Glutamatergic neuron (in vitro differentiated cells): ENCODE measurements at places on chromosomes 7 and 10. TPM values are rescaled to one million over a fixed set of nuclear protein-coding genes. Genes with fewer than 3 reads are reported as not detected.
A peak's percentile ranks its signal among the peaks of the same experiment; 100 is the strongest.

PTN gene
- 40.0 TPM for total RNA-seq

SPDYE2B gene
- total RNA-seq, result not detected

ACBD7 gene
- total RNA-seq, result 1.5 TPM

GPRIN2 gene
- total RNA-seq, result 3.0 TPM

KAZALD1 gene
- total RNA-seq, result 0.59 TPM

GLI3 gene
- 2.9 TPM for total RNA-seq

TEX36 gene
- total RNA-seq, result not detected

INHBA gene
- not detected for total RNA-seq

ACTL6B gene
- total RNA-seq, result 95.2 TPM

GCK gene
- total RNA-seq, result 43.9 TPM

DNA sequence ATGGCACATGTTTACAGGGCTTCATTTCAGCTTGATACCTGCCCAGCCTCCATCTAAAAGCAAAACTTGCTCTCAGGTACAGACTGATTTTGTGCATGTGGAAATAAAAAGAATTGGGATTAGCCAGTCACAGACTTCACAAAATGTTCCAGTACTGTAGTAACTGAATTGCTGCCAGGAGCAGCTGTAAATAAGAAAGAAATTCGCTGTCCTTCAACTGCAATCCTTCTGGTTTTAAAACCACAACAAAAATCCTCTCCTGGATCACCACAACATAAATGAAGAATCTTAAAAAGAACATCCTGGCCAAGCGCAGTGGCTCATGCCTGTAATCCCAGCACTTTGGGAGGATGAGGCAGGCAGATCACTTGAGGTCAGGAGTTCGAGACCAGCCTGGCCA is 3.9 kb upstream of the MIOS start:
- H3K36me3 ChIP-seq, result peaks cover 9% of the 10 kb centered on the region
- H3K27me3 ChIP-seq, result no peaks in the 10 kb centered on the region
- H3K27ac ChIP-seq, result no peak overlapping the region

- H3K36me3 ChIP-seq, result peaks cover 9% of the 10 kb centered on the region
- no peak overlapping the region for H3K27ac ChIP-seq
- no peaks in the 10 kb centered on the region for H3K4me1 ChIP-seq
- DNase-seq, result no peak
These were observed 38.1 kb upstream of the AGBL3 start for GRCh38 chr7:134948246-134948645.

GRCh38 chr7:124422081-124422480 is 343.5 kb downstream of the GPR37 start:
- H3K27me3 ChIP-seq, result no peaks in the 10 kb centered on the region
- DNase-seq, result no peak
- no peak overlapping the region for H3K4me3 ChIP-seq
- H3K36me3 ChIP-seq, result no peaks in the 10 kb centered on the region
- no peaks in the 10 kb centered on the region for H3K4me1 ChIP-seq
- H3K27ac ChIP-seq, result no peak overlapping the region

DNA sequence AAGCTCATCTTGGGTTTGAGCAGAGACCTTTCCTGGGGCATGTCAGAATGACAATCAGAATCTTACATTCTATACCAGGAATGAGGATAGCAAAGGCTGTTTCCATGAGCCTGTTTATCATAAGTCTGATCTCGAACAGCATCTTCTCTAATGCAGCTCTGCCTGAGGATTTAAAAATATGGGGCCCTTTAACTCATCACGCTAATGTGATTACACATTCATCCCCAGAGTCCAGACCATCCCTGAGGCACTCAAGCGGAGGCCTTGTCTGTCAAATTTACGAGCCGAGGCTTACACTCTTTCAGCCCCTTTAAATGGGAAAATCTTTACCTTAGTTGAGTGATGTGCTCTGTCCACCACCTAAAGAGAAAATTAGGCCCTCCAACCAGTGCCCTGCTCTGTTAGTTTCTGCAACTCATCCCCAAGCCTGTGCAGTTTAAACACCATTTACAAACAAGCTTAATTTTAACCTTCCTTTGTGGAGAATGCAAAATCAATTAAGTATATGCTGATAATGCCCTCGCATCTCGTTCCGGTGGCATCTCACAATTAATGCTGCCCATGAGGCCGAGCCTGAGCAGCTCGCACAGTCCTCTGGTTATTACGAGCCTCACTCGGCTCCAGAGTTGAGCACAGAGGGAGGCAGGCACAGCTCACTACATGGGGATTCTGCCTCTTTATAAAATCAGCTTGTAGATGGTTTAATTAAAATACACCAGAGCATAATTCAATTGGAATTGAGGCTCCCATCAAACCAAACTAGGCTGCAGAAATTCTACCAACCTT is 16.0 kb downstream of the CHST15 start:
- H3K4me1 ChIP-seq, result peaks cover 31% of the 10 kb centered on the region
- H3K27me3 ChIP-seq, result peaks cover 2% of the 10 kb centered on the region
- no peak overlapping the region for H3K4me3 ChIP-seq
- H3K36me3 ChIP-seq, result peaks cover 7% of the 10 kb centered on the region

GRCh38 chr7:137026176-137026500 is 157.7 kb downstream of the CHRM2 start:
- H3K4me3 ChIP-seq, result no peak overlapping the region
- no peak for DNase-seq
- no peaks in the 10 kb centered on the region for H3K4me1 ChIP-seq
- no peaks in the 10 kb centered on the region for H3K27me3 ChIP-seq
- H3K27ac ChIP-seq, result no peak overlapping the region
- H3K36me3 ChIP-seq, result no peaks in the 10 kb centered on the region

- no peaks in the 10 kb centered on the region for H3K36me3 ChIP-seq
- H3K4me3 ChIP-seq, result no peak overlapping the region
- no peak for DNase-seq
- peaks cover 6% of the 10 kb centered on the region for H3K27me3 ChIP-seq
- peak overlapping the region; percentile 17 for H3K27ac ChIP-seq
These were observed 227.7 kb downstream of the MGMT start for GRCh38 chr10:129694691-129695243.

DNA sequence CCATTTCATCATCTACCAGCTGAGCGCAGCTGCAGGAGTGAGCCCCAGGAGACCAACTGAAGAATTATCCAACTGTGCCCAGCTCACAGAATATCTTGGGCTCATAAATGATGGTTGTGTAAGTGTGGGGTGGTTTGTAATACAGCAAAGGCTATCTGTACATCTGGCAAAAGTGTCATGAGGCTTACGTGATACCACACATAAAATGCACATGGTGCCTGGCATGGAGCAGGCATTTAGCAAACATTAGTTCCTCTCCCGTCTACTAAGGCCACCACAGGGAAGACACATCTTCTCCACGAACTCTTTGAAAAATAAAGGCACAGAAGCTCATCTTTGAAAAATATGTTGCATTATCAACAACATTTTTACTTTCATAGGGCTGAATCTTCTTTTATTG is 32.3 kb downstream of the AOAH start:
- no peak overlapping the region for H3K27ac ChIP-seq
- peaks cover 2% of the 10 kb centered on the region for H3K27me3 ChIP-seq
- DNase-seq, result no peak
- peaks cover 7% of the 10 kb centered on the region for H3K4me1 ChIP-seq

- peaks cover 1% of the 10 kb centered on the region for H3K36me3 ChIP-seq
- DNase-seq, result no peak
- H3K27me3 ChIP-seq, result no peaks in the 10 kb centered on the region
- no peak overlapping the region for H3K27ac ChIP-seq
These were observed 11.5 kb downstream of the ARL3 start for GRCh38 chr10:102702742-102703141.

DNA sequence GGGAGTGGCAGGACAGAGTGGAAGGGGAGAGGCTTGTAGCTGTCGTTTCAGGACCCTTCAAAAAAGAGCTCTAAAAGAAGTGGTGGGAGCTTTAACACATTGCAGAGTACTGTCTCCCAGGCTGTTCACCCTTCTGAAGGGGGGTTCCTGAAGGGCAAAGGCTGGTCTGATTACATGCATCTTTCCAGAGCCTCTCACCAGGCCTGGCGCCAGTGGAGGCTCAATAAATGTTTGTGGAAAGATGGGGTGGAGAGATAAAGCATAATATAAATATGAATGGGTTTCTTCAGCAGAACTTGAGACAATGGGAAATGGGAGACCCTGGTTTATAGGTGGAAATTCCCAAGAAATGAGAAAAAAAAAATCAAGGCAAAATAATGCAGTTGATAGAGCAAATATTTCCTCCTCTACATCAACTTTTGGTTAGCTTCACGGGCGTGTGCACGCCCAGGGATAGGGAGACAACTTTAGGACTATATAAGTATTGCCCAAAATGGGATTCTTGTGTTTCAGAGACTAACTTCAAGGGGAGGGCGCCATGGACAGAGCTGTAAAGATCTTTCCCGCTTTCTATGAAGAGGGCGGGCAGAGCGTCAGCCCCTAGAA is 613 bp upstream of the BUB3 start:
- no peak for DNase-seq
- H3K4me3 ChIP-seq, result peak overlapping the region; percentile 98
- H3K27ac ChIP-seq, result peak overlapping the region; percentile 92
- H3K4me1 ChIP-seq, result peaks cover 12% of the 10 kb centered on the region
- no peaks in the 10 kb centered on the region for H3K36me3 ChIP-seq

GRCh38 chr7:27097686-27098577 is 2.1 kb upstream of the HOXA1 start:
- peak overlapping the region; percentile 74 for H3K4me3 ChIP-seq
- peak overlapping the region; percentile 5 for H3K27ac ChIP-seq
- peak; percentile 66 for DNase-seq
- H3K27me3 ChIP-seq, result peaks cover 63% of the 10 kb centered on the region

DNA sequence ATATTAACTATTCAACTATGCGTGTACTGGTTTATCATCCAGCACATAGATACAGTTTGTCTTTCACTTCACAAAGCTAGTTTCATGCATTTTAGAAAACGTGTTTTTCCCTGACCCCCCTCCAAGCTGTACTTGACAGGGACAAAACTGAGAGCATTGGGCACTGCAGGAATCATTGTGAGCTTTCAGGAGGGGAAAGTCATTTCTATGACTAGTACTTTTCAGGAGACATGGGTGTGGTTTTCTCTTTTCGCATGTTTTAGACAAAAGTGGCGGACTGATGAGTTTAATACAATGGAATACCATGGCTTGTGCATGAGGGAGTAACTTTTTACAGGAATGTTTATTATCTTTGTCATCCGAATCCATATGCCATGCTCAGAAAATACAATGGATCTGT is 42.7 kb downstream of the NRG3 start:
- H3K36me3 ChIP-seq, result no peaks in the 10 kb centered on the region
- H3K27ac ChIP-seq, result no peak overlapping the region
- no peaks in the 10 kb centered on the region for H3K27me3 ChIP-seq
- H3K4me1 ChIP-seq, result no peaks in the 10 kb centered on the region

GRCh38 chr7:45592230-45592991 is 18.2 kb downstream of the ADCY1 start:
- peaks cover 33% of the 10 kb centered on the region for H3K4me1 ChIP-seq
- H3K36me3 ChIP-seq, result no peaks in the 10 kb centered on the region
- H3K27me3 ChIP-seq, result peaks cover 6% of the 10 kb centered on the region
- H3K4me3 ChIP-seq, result no peak overlapping the region

DNA sequence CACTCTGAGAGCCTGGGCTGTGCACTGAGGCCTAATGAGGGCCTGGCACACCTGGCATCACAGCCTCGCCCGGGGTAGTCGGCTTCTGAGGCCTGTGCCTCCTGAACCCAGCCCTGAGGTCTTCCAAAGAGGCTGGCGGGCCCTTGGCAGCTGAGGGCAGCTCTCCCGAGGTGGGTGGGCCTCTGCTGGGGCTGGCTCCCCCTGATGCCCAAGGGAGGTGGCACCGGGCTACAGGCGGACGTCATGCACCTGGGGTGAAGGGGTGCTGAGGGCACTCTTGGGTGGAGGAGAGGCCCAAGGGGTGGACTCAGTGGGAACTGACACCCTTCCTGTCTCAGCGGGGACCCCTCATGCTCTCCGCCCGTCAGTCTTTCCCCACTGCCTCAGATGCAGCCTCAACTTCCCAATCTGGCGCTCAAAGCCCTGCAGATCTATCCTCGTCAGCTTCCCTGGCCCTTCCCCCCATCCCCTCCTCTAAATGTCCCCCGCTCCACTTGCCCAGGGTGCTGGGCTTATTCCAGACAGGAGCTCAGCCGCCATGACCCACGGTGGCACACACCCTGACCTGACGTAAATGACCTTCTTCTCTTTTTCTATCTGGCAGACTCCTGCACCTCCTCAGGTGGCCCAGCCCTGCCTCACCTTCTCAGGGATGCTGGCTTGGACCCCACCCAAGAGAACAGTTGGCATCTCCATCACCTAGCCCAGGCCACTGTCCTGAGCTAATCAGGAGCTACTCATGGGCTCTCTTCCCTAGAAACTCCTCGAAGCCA is 38.2 kb downstream of the MYL10 start:
- H3K36me3 ChIP-seq, result no peaks in the 10 kb centered on the region
- no peaks in the 10 kb centered on the region for H3K4me1 ChIP-seq
- no peak overlapping the region for H3K27ac ChIP-seq
- peaks cover 10% of the 10 kb centered on the region for H3K27me3 ChIP-seq
- H3K4me3 ChIP-seq, result no peak overlapping the region
- DNase-seq, result no peak

DNA sequence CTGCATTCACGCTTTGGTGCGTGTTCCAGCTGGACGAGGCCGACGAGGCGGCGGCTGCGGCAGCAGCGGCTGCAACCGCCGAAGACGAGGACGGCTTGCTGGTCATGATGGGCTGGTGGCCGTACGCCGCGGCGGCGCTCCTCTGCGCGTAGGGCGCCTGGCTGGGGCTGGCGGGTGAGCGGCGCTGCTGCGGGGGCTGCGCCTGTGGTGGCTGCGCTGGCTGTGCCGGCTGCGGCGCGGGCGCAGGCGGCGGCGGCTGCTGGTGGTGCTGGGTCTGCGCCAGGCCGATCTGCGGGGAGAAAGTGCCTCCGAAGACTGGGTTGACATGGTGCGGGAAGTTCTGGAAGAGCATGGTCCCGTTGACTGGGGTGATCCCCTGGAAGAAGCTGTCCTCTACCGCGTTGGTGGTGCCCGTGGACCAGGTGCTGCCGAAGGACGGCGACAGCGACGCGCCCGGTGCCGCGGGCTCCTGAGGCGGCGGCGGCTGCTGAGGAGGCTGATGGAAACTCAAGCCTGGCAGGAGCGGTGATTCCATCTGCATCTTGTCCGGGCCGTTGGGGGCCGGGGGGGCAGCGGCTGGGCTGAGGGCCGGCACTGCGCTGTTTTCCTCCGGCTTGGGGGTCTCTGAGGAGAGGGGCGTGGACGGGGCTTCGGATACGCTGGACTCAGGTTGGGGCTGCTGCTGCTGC is 51.1 kb downstream of the CPEB3 start:
- H3K27me3 ChIP-seq, result peaks cover 8% of the 10 kb centered on the region

- no peak overlapping the region for H3K27ac ChIP-seq
- no peak overlapping the region for H3K4me3 ChIP-seq
- H3K27me3 ChIP-seq, result no peaks in the 10 kb centered on the region
- no peak for DNase-seq
These were observed 106.8 kb downstream of the SRPK2 start for GRCh38 chr7:105281966-105282365.

DNA sequence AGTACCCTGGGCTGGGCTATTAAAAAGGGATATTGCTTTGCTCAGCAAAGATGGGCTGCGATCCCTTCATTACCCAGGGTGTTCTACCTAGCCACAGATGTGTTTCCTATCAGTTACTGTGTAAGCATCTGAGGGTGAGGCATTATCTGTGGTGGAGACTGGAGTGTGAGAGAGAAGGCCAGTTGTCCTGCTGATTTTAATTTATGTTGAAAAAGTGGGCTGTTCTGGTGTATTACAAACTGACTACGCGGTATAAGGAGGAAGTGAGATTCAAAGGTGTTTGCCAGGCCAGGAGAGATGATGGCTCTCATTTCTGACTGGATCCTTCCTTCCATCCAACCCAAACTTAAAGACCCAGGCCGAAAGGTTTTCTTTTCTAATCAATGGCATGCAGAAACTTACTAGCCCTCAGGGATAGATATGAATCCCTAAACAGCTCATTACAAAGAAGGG is 7.6 kb downstream of the TCF7L2 start:
- no peaks in the 10 kb centered on the region for H3K36me3 ChIP-seq
- no peak for DNase-seq
- peaks cover 5% of the 10 kb centered on the region for H3K27me3 ChIP-seq
- H3K27ac ChIP-seq, result no peak overlapping the region
- peaks cover 45% of the 10 kb centered on the region for H3K4me1 ChIP-seq
